Posterior cingulate gyrus (tissue), 11 donors: ENCODE measurements at places on chromosomes 1 and 21.

- no peak for DNase-seq
These were observed 4.5 kb upstream of the DDX59 start for GRCh38 chr1:200673952-200674823.

GRCh38 chr21:46029186-46029924, 47.8 kb downstream of the COL6A1 start:
- DNase-seq, result no peak

GRCh38 chr21:26169061-26169610, 1.4 kb downstream of the APP start:
- DNase-seq, result peak; percentile 35

- DNase-seq, result no peak
These were observed 5.2 kb downstream of the FCGR2A start for GRCh38 chr1:161510477-161510876.

DNA sequence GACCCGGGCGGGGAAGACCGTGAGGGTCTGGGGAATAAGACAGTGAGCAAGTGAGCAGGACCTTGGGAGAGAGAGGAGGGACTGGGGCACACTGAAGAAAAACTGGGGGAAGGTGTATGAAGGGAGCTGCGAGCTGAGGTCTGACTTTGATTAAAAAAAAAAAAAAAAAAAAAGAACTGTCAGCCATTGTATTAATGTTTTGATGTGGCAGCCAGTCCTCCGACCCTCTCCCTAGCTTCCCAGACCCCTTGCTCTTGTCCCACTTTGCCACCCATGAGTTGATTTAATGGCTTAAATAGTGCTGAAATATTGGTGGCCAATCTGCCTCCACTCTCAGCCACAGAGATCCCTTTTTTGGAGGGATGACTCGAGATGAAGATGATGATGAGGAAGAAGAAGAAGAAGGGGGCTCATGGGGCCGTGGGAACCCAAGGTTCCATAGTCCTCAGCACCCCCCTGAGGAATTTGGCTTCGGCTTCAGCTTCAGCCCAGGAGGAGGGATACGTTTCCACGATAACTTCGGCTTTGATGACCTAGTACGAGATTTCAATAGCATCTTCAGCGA, 652 bp downstream of the HAX1 start:
- DNase-seq, result no peak

DNA sequence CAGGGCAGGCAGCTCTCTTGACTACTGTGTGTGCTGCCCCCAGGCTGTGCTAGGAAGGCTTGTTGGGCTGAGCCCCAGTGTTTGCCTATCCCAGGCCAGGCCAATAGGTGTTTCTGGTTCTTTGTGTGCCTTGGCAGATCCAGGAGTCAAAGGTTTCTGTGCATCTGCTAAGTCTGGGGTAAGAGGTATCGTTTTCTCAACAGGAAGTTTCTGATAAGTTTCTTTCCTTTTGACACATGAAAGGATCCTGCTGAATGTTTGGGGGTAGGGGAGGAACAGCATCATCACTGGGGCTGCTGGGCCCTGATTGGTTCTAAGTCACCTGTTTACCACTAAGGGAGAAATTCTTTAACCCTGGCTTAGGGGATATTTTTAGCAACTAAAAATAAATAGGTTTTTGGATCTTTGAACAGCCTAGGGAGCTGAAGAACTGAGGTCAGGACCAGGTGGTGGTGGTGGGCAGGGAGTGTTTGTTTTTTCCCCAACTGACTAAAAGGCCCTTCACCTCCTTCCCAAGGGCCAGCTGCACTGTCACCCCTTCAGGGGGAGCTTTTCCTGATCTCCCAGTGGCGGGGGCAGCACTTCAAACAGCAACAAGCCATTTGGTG, 85.1 kb downstream of the KCNN3 start:
- DNase-seq, result no peak

GRCh38 chr1:15696956-15697521, 12.9 kb downstream of the PLEKHM2 start:
- peak; percentile 51 for DNase-seq
